ENCODE measurements at places on chromosomes 2 and 18.

DNA sequence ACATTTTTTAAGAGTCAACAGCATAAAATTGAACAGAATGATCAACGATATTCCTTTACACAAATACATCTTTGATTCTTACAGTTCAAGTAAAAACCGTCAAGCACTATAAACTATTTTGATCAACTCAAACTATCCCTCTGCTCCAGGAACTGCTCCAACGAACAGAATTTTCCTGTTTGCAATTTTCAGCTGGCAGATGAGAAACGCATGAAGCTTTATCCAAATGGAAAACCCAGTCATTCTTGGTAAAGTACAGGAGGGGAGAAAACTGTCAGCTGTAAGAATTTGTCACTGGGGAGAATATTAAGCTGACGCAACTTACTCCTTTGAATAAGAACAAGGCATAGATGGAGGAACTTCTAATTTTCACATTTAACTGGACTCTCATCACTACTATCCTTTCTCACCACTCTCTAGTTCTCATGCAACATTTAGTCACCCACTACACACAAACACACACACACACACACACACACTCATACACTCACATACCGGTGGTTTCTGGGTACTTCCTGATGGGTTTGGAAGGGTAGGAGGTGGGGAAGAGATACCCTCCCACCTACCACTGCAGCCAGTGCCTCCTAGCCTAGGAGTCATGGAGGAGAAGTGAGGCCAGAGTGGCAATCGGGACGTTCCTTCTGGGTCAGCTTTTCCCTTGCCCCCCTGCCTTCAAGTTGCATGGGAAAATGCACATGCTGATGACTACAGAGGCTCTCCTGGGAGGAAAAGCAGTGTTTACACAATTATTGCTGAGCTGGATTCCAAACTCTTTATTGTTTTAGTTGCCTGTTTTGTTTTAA, 54.0 kb upstream of the SPATS2L start:
- DNase-seq = no peak

DNA sequence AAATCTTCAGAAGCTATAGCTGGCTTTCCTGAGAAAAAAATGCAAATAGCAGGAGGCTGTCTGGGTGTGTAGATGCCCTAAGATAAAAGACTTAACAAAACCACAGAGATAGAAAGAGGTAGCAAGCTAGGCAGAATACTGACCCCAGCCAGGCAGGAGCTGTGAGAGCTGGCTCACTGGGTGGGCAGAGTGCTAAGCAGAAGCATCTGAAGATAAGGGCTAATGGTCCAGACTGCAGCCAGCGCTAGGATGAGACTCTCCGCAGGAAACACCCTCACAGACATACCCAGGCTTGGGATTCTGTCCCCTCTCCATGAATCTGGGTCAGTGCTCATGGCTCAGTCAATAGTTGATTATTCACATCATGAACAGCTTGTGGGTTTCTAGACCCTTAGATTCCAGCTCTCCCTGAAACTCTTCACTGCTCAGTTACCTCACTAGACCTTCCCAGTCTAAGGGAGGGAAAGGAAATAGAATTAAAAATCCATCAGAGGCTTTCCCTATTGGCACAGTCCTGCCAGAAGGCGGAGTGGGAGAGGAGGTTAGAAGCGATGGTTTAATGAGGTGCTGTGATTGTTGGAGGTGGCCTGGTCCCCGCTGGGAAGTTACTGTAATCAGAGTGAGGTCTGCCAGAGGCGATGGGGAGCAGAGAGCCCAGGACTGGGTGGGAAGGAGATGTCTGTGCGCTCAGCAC, 21.4 kb upstream of the CCBE1 start:
- DNase-seq = no peak

- no peak for DNase-seq
Observed at GRCh38 chr2:10347562-10347948, 44.9 kb downstream of the HPCAL1 start.

DNA sequence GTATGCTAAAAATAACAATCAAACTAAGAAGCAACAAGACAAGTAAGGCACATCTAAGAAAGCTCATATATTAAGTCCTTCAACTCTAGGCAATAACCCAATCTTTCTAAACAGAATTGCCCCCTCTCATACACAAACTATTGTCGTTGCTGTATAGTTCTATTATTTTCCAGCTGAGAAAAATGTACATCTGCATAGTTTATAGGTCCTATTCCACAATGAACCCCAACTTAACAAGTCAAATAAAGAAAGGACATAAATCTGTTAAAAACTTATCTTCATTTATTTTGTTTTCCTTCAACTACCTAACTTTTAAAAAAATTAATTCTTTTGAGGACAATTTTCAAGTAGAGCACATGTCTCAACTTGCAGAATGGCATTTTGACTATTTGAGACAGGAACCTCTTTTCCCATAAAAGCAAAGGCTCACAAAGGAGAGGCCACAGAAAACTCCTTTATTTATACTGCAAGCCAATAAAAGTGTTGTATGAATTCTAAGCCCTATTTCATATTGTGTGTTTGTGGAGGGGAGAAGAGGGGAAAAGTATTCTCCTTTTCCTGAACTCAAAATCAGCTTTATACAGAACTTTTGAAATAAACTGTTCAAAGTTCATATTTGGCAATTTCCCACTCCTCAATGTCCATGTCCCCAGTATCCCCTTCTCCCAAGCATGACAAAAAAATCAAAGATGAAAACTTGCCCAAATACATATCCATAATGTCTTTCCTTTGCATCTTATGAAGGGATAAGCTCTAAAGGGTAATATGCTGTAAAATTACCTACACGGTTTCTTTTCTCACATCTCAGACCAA, 37.4 kb downstream of the RTN4 start:
- DNase-seq = no peak

GRCh38 chr2:213021971-213022899, 129.2 kb downstream of the IKZF2 start:
- DNase-seq = no peak

DNA sequence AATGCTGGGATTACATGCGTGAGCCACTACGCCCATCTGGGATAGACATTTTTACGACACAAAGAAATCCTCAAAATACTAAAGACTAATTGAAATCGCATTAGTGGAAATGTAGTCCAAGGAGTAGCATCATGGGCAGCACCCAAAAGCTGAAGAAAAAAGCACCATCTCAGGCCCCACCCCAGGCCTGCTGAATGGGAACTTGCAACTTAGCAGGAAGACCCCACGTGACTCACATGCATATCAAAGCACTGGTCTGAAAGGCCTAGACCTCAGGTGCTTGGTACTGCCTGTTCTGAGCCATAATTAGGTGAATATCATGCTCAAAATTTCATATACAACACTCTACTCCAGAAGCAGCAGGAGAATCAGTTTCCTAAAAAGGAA, 28.9 kb downstream of the SPRED2 start:
- DNase-seq = no peak

DNA sequence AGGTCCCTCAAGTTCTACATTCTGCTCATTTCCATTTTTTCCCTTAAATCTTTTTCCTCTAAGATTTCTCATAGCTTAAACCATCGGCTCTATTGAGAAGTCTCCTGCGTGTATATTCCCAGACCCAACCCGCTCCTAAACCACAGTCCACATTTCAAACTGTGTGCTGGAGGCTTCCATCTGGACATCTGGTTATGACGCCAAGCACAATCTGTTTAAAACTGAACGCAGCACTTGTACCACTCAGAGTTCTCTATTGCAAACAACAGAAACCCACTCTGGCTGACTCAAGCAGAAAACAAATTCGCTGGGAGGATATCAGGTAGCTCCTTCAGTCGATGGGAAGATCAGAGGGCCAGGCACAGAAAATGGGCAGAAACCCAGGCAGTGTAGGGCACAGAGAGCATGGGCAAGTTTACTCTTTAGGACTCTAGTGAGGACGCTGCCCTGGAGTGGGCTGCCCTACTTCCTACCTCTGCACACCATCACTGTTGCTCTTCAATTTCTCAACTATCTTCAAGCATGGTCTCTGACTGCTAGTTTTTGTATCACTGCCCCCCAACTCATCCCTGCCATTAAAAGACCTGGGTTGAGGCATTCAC, 5.6 kb upstream of the EML4 start:
- DNase-seq = no peak

DNA sequence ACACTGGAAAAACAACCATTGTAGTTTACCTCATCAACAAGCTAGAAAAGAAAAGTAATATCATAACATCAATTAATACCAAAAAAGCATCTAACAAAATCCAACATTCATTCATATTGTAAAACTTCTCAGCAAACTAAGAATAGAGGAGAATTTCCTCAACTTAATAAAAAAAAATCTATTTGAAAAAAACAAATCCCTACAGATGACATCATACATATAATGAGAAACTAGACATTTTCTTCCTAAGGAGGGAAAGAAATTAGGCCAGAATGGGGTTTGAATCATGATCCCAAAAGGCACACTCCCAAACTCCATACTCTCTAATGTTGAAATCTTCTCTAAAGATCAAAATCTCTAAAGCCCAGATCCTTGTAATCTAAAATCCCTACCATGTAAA, 460.0 kb downstream of the IRS1 start:
- DNase-seq = no peak

DNA sequence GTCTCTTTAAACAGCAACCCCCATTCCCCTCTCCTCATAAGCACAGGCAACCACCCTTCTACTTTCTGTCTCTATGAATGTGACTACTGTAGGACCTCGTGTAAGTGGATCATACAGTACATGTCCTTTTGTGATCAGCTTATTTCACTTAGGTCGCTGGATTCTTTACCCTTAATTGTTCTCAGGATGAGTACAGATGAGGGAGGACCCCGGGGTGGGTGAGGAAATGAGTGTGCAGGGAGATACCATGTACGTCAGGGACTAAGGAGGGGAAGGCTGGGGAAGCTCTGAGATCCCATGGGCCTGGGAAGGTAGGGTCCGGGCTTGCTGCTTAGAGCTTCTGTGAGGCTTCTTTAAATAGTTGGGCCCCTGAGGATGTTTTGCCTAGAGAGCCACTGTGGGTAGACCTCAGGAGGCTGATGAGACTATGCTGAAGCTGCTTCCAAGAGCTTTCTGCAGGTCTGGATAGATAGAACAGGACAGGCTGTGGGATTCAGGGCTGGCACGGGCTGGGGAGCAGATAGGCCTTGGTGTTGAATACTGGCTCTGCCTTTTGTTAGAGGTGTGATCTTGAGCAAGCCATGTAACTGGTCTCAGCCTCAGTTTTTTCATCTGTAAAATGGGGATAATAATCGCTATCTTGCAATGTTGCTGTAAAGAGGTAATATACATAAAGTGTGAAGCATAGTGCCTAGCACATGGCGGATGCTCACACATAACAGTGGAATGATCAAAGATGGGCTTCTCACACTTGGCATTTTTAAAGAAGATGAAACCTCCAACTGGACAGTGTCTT, 155.3 kb downstream of the PRKCE start:
- DNase-seq = no peak

GRCh38 chr2:189109921-189110397, 69.6 kb downstream of the COL5A2 start:
- no peak for DNase-seq

DNA sequence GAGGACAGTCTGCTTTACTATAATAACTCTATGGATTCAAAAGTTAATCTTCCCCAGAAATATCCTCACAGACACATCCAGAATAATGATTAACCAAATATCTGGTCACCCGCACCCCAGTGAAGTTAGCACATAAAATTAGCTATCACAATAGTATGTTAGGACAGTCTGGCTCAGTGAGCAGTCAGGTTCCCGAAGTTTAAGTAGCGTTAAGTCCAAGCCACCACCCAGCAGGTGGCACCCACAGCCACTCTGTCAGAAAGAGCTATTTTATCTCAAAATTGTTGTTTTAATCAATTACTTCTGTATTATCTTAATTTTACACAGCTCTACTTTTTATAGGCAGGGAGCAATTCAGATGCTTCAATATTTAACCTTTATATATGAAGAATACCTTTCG, 537.5 kb downstream of the MBD2 start:
- DNase-seq = no peak

GRCh38 chr2:115386465-115386864, 944.0 kb downstream of the DPP10 start:
- DNase-seq = no peak

- no peak for DNase-seq
Observed at GRCh38 chr2:29247336-29247914, 132.2 kb downstream of the CLIP4 start.

DNA sequence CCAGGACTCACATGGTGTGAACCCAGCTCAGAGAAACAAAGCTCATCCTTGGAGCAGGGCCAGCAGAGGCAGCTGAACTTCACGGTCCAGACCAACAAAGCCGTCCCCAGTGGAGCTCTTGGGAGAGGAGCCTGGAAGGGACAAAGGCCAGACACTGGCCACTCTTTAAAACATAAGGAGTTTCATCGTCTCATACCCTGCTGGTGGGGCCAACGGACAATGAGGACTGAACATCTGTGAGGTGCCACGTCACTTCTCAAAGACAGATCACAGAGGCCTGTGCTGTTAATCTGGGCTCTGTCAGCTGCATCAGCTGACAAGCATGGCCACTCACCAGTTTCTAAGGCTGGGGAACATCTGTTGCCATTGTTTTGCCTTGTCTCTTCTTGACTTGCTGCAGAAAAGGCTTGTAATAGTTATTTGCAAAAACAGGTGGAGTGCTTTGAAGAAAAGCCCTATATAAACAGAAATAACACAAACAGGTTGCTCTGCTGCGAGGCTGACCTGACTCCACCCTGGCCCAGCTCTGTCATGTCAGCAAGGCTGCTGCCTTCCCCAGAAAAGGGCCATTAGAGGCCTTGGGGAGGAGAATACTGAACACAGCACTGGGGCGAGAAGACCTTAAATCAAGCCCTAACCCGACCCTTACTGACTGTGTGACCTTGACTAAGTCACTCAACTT, 68.1 kb upstream of the DAPL1 start:
- DNase-seq = no peak

- no peak for DNase-seq
Observed at GRCh38 chr2:177602611-177603164, 210.1 kb downstream of the AGPS start.

- no peak for DNase-seq
Observed at GRCh38 chr2:24085200-24085489, 511 bp upstream of the TP53I3 start.

DNA sequence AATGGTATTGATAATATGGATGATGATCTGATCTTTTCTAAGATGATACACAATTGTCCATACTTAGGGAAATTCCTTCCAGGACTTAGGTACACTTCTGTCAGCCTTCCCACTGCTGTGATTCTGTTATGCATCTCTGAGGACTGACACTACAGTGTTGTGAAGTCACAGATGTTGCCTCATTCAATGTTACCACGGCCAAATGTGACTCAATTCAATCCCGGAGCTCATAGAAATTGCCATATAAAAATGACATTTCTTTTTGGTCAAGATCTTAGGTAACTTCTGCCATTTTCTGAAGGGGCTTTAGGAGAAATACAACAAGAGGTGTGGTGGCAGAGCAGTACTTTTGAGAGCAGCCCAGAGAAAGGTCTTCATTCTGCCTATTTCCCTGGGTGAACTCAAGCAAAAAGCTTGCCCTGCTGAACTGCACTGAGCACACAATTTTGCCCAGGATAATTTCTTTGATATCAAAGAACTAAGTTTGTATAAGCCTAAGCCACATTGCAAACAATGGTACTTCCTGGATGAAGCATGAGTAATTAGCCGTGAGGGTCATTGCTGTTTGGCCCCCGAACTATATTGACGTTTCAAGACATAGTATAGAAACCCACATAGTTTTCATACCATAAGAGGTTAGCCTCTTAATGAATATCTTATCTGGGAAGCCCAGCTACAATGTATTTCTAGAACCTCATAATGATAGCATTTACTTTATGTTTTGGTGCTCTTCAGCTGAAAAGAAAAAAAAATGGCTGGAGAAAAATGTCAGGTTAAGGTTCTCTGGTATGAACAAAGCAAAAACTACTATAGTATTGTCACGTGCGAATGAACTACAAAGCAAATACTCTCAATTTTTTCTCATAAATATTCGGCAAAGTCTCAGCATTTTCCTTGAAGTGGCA, 437.4 kb downstream of the MEIS1 start:
- DNase-seq = no peak

All from stimulated activated CD4-positive, alpha-beta T cell treated with anti-CD3 and anti-CD28 coated beads, Interleukin-12 subunit alpha, Interleukin-12 subunit beta, amount 100 ng/mL, for 24 hours (primary cell).